Stimulated activated CD4-positive, alpha-beta T cell treated with anti-CD3 and anti-CD28 coated beads, Interleukin-15, amount 100 ng/mL, for 48 hours (primary cell): ENCODE measurements at places on chromosomes 2 and 18.

GRCh38 chr18:69495338-69495737 is 94.7 kb downstream of the DOK6 start:
- no peak for DNase-seq

DNA sequence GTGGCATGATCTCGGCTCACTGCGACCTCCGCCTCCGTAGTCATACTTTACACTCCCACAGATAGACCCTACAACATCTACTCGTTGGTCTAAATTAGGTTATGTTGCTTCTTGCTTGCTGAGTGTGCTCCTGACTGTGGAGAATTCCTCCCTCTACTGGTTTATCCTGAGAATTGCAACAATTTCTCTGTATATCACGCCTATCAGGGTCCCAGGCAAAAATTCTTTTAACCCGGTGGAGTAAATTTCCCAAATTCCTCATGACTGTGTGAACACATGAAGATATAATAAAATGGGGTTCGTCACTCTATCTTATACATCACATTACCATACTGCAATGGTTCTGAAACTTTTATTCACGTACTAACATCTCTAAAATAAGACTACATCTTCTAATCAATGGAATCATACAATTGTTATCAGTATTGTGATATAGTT is 156.7 kb downstream of the EVA1A start:
- DNase-seq, result no peak

DNA sequence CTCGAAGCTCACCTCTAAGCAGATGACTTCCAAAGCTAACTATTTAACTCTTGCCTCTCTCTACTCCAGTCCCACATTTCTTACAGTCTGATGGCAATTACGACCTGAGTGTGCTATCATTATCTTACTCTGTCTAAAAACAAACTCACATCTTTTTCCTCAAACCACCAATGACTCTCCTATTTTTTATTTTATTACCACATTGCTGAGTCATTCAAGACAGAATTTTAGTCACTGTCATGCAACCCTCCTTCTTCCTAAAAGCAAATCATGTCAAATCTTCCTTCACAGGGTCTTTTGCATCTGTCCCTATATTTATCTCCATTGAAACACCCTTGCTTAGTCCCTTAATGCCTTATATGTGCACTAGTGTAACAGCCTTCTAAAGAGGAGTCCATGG is 34.6 kb upstream of the C2orf15 start:
- DNase-seq, result no peak

GRCh38 chr2:100588071-100588786 is 25.4 kb downstream of the PDCL3 start:
- DNase-seq, result no peak

DNA sequence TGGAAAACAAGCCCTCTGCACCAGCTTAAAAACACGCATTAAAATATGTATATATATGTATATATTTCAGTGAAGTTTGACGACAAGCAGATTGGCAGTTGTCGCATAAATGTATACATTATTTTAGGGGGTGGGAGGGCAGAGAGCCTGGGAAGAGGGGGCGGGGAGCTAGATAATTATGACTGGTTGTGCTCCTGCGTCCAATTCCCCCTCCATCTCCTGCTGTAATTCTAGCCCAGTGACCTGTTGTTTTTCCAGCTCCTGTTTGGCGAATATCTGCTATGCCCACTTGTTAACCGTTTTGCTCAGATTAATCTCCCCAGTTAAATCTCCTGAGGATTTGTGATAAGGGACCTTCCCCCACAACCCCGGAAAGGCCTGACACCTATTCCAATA is 656 bp downstream of the UNC80 start:
- DNase-seq, result no peak

DNA sequence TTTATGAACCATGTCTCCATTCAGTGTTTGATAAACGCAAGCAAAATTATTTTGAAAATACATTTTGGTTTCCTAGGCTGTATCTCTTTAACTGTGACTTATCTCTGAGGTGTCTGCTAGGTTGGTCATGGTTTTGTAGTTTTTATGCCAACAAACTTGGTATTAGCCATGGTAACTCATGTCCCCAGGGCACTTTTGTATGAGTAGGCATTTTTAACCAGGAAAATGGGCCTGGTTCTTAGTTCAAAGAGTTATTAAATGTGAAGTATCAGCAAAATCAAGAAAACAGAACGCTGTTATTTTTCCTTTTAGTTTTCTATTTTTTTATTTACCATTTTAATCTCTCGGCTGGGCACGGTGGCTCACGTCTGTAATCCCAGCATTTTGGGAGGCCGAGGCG is 179.3 kb upstream of the LHCGR start:
- no peak for DNase-seq

GRCh38 chr2:55976681-55977080 is 53.1 kb upstream of the EFEMP1 start:
- no peak for DNase-seq

DNA sequence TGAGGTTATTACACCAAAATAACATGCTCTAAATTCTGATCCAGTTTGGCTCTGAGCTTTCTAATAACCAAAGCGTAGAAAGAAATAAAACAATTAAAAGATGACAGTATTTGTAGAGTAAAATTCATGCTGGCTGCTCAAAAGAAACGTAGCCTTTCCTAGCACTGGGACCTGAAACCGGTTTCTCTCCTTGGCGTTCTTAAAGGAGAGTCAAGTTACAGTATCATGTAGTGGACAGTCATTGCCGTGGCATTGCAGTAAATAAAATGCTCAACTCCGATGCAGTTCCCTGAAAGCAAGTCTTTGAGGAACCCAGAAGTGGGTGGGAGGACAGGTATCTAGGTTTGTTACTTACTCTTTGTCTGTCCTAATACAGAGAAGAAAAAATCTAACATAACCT is 52.7 kb upstream of the ITM2C start:
- no peak for DNase-seq

DNA sequence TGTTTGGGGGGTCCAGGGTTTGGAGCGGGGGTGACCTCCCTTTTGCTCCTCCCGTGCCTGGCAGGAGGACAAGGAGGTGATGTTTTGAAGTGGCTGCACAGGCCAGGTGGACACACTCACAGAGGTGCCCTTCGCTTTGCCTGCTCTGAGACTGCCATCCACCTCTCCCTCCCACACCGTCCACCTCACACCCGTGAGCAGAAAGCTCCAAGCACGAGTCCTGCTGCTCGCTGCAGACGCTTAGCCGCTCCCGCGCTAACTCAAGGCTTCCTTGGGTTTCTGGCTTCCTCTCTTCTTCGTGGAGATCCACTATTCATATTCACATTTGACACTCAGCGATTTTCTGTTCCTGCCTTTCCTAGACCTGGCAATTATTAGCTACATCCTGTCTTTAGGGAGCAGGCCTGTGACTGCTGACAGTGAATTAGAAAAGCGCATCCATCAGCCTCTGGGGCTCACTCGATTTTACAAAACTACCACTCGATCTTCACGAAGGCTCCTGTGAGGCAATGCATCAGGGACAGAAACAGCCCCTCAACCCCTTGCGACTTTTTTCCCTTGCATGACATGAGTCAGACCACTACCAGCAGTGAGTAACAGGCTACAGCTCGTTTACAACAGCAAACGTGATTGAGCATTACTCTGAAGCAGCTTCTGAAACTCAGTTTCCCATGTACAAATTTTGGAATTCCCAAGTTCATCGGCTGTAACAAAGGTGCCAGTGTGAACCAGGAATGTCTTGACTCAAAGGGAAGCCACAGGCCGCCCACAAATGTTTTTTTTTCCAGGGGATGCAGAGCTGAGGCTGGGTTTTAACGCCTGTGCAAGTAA is 238.7 kb upstream of the SOX11 start:
- no peak for DNase-seq

DNA sequence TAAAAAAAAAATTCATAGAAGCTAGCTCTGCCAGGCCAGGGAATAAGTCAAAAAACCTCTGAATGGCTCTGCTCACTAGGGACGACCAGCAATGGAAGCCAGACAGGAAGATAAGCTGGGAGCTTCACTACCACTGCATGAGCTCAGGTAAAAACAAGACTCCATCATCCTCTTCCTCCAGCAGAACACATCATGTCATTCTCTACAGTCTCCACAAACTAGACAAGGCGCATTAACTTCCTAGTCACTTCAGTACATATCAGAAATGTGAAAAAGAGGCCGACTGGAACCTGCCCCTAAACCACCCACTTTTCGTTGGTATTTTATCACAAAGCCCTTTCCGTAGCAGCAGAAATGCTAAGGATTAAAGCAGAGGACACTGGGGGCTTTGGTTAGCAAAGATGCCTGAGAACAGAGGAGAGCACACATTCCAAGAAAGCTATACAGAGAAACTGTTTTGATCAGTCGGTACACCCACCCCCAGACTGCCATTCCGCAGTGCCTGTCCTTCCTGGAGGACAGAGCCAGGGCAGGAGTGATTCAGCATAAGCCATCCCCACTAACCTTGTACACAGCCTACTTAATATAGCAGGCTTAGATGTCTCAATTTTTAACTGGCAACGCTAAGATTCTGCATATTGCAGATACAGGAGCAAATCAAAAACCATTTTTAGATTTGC is 53.4 kb downstream of the AAK1 start:
- no peak for DNase-seq

- no peak for DNase-seq
Observed at GRCh38 chr18:45236676-45237075, 378.6 kb upstream of the SLC14A2 start.

- DNase-seq, result no peak
Observed at GRCh38 chr2:227310756-227311110, 14.3 kb upstream of the MFF start.

DNA sequence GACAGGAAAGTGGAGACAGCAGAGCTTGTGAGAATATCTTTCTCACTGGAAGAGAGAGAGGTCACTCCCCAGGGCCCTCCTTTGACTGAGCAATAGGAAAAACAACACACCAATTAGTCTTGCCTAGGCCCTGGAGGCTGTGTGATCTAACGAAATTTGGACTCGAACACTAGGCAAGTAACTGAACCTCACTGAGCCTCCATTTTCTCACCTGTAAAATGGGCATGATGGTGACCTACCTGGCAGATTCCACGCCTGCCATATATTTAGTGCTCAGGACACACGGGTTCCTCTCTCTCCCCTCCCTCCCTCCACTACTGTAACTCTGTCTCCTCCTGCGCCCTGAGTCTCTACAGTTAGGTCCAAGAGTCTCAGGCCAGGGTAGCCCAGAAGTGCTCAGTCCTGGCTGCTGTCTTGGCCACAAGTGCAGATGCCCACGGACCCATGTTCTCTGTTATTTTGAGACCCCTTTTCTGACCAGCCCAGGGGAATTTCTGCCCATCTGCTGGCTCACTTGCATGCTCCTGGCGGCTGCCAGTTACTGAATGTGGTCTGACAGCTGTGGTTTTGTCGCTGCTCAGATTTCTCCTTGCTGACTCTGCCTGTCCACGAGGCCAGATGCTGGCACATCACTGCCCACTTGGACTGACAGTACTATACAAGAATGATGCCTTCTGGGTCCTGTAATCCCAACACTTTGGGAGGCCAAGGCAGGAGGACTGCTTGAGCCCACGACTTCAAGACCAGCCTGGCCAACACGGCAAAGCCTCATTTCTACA is 9.6 kb upstream of the GIGYF2 start:
- no peak for DNase-seq

GRCh38 chr18:7079231-7079630 is 38.4 kb downstream of the LAMA1 start:
- DNase-seq, result no peak

GRCh38 chr2:38603402-38604290 is 918 bp upstream of the HNRNPLL start:
- peak; percentile 75 for DNase-seq

GRCh38 chr2:234898534-234899053 is 53.2 kb upstream of the SH3BP4 start:
- DNase-seq, result no peak

DNA sequence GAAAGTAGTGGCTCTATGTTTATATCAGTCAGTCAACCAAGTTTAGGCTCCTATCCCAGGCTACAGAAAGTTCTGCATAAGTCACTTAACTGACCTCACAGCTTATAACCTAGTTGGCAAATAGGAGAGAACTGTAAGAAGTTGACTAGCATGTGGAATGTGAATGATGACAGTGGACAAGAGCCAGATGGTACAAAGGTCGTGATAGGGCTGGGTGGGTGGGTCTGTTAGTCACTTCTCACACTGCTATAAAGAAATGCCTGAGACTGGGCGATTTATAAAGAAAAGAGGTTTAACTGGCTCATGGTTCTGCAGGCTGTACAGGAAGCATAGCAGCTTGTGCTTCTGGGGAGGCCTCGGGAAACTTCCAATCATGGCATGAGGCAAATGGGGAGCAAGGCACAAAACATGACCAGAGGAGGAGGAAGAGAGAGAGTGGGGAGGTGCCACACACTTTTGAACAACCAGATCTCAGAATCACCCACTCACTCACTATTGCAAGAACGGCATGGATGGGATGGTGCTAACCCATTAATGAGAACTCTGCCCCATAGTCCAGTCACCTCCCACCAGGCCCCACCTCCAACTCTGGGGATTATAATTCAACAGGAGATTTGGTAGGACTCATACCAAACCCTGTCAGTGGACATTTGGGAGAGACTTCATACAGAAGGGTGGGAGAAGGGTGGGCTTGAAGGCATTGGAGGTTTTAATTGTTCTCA is 68.8 kb downstream of the LTBP1 start:
- no peak for DNase-seq

DNA sequence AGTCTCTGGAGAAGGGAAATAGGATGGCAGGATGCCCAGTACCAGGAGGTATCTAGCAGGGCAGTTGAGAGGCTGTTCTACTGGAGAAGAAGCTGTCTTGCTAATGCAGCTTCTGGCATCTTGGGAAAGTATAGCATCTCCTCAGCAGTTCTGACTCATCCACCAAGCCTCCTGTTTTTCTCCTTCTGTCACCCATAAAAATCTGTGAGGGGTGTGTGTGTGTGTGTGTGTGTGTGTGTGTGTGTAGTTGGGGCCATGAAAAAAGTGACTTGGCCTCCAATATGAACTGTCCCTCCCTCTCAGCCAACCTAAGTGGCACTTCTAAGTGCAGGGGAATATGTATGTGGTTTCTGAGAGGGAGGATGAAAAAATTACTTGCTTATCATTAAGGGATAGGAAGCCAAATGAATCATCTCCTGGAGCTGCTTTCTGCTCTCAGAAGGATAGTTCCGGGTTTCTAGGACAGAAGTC is 83.9 kb downstream of the CBLN2 start:
- DNase-seq, result no peak

- no peak for DNase-seq
Observed at GRCh38 chr2:238697193-238698071, 150.5 kb upstream of the TWIST2 start.

GRCh38 chr2:155356250-155356649 is 657.8 kb downstream of the KCNJ3 start:
- DNase-seq, result no peak

- DNase-seq, result no peak
Observed at GRCh38 chr2:105747254-105747894, 2.7 kb downstream of the NCK2 start.
